Urothelium cell line (cell line): ENCODE measurements at places on chromosomes 12 and 14.

DNA sequence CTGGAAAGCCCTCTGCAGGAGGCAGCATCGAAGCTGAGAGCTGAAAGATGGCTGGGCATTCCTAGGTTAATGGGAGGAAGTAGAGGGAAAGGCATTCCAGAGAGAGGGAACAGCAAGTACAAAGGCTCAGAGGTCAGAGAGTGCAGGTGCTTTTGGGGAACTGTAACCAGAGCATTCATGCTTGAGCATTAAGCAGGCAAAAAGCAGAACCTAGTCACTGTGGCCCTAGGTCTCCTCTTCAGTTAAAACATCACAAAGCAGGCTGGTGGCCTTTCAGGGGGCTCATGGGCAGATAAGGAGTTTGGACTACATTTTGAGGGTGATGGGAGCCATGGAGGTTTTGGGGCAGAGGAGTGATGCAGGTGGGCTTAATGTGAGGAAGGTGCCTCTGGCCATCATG lies 169.2 kb upstream of the MYL2 start:
- no peak for DNase-seq

DNA sequence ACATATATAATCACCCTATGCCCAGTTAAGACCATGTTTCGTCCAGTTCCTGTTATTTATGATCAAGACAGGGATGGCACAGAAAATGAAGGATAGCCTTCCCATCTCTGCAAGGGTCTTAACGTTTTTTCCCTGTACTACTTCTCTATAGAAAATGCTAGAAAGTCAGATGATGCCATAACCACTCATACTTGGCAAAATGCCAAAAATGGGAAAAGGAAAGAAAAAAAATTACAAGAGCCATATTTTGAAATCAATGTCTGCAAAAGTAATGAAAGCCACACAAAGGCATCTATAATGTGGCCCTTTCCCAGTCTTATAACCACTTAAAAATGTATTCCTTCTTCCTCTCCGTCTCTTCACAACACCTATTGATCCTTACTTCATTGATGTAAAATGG lies 1.8 kb upstream of the MYL6B start:
- DNase-seq: no peak

GRCh38 chr12:56021889-56022497 lies 1.1 kb downstream of the IKZF4 start:
- DNase-seq: no peak

DNA sequence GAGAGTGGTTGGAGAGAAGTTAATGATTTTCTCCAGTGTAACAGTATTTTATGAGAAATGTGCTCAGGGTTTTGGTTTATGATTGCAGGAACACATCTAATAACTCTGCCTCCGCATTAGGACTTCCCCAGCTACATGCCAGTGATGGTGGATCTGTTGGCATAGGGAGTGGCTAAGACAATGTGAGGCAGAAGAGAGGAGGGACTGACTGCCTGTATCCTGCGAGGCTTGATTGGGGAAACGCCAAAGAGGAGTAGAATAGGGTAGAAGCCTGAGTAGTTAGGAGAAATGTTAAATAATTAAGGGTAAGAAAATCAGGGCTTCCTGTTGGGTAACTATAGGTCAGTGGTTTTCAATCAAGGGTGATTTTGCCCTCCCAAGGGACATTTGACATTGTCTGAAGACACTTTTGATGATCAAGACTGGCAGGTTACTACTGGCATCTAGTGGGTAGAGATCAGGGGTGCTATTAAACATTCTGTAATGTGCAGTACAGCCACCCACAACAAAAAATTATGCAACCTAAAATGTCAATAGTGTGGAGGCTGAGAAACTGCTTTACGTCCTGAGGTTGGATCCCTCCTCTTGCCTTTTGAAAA lies 12.8 kb downstream of the TDG start:
- no peak for DNase-seq

GRCh38 chr14:82354126-82354525 lies 820.5 kb upstream of the SEL1L start:
- no peak for DNase-seq

- DNase-seq: no peak
Observed at GRCh38 chr14:48792376-48793024, 793.7 kb downstream of the RPS29 start.
